ENCODE measurements at places on chromosomes 4 and X.

- DNase-seq, result no peak
These were observed 261.2 kb upstream of the ANKRD50 start for GRCh38 chr4:124973716-124974115.

DNA sequence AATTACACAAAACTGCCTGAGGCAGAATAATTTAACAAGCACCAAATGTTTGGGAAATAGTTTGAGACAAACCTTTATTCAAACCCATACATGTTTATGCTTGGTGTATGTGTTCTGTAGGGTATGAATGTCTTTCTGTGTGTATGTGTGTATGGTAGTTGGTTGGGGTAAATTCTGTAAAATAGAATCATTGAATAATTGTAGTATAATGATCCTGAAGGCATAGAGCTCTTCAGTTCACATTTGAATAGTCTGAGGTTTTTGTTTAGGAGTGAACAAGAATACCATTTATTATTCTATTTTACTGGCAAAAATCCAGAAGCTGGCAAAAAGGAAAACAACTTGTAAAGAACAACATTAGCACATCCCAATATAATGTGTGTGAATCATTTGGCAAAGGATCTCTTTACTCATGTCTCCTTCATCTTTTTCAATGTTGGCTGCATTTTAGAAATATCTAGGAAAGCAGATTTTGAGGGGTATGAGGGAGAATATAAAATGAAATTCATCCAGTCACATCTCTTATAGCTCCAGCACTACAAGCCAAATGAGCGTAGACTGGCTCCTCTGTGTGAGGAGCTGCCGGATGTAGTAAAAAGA lies 360.0 kb downstream of the CHIC1 start:
- DNase-seq, result peak; percentile 37

- no peak for DNase-seq
These were observed 108.3 kb downstream of the APBB2 start for GRCh38 chr4:41106081-41106480.

GRCh38 chr4:141658309-141658708 lies 21.9 kb downstream of the IL15 start:
- no peak for DNase-seq

GRCh38 chr4:148025981-148026380 lies 294.1 kb downstream of the ARHGAP10 start:
- peak; percentile 21 for DNase-seq

GRCh38 chr4:150574678-150575077 lies 7.3 kb upstream of the MAB21L2 start:
- no peak for DNase-seq

DNA sequence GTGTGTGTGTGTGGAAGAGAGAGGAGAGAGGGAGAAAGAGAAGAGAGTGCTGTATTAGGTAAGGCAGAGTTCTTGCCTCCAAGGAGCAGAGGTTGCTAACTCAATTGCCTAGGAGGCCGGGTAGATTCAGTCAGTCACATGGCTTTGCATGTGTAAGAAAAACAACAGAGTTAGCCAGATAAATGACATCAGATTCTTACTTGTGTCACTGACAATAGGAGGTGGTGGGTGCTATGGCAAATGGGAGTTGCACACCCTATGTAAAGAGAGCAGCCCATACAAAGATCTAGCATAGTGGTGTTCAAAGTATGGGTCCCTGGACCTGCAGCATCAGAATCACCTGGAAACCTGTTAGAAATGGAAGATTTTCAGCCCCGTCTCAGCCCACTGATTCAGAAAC lies 14.4 kb upstream of the PGRMC2 start:
- peak; percentile 42 for DNase-seq

GRCh38 chr4:8589336-8589735 lies 3.2 kb upstream of the CPZ start:
- DNase-seq, result no peak

GRCh38 chrX:150012647-150013381 lies 74.5 kb upstream of the EOLA2 start:
- DNase-seq, result peak; percentile 28

DNA sequence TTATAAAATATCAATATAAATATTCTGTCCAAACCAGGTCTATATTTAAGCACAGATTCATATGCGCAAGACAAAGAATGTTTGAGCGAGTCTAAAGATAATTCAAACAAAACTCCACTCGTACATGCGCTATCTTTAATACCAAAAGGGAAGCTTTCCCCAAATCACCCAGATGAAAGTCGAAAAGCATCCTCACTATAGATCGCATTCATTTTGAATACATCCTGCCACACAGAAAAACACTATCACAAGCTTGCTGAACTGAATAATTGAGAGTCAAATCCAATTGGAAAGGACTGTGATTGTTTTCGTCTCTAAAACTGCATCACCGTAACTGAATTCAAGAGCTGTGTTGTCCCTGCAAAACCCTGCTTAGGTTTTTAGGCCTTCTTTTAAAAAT lies 685 bp downstream of the TASL start:
- DNase-seq, result no peak

DNA sequence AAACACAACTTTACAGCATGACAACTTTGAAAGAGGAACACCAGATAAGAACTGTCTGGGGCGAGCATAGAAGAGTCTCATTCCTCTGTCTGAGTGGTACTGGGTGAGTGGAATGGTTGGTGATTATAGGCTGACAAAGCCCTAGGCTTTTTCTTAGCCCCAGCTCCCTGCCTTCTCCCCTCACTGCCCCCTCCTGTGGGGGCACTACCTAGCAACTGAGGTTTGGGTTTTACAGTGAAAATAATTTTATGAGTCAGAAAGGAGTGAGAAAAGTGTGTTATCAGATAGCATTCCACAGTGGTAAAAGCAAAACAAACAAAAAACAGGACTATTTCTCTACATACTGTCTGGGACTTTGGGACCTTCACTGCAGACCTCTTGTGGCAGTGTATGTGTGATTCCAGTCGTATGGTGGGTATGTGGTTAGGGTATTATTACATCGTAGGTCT lies 10.5 kb upstream of the TMEM165 start:
- peak; percentile 23 for DNase-seq

DNA sequence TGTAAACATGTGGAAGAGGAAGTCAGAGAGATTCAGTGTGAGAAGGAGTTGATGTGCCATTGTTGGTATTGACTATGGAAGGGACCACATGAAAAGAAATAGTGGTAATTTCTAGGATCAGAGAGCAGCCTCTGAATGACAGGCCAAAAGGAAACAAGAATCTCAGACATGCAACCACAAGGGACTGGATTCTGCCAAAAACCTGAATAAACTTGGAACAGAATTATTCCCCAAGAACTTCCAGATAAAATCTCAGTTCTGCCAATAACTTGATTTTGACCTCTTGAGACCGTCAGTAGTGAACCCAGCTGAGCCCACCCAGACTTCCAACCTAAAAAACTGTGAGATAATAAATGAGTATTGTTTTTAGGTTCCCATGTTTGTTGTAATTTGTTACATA lies 653.6 kb upstream of the NR3C2 start:
- DNase-seq, result peak; percentile 7

GRCh38 chr4:83504996-83505395 lies 20.1 kb upstream of the ABRAXAS1 start:
- DNase-seq, result no peak

DNA sequence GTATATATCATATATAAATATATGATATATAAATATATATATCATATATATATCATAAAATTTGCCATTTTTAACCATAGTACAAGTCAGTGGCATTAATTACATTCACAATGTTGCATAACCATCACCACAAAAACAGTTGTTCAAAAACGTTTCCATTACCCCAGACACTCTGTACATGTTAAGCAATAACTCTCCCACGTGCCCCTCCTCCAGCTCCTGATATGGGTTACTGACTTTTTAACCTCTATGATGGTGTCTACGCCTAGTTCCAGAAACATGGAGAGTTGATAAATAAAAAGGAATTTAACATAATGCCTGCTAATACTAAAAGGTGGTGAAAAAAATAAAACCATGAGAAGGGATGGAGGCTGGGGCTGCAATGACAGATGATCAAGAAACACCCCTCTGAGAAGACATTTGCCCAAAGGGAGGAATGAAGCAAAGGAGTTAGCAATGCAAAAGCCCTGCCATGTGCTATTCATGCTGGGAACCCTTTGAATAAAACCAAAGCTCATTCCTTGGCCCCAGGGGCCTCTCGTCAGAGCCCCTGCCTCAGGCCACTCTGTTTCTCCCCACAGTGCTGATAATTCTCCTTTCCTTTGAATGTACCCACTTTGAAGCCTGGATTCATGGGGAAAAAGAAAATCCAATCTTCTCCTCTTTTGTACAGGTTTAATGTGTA lies 144.3 kb downstream of the NWD2 start:
- peak; percentile 5 for DNase-seq

DNA sequence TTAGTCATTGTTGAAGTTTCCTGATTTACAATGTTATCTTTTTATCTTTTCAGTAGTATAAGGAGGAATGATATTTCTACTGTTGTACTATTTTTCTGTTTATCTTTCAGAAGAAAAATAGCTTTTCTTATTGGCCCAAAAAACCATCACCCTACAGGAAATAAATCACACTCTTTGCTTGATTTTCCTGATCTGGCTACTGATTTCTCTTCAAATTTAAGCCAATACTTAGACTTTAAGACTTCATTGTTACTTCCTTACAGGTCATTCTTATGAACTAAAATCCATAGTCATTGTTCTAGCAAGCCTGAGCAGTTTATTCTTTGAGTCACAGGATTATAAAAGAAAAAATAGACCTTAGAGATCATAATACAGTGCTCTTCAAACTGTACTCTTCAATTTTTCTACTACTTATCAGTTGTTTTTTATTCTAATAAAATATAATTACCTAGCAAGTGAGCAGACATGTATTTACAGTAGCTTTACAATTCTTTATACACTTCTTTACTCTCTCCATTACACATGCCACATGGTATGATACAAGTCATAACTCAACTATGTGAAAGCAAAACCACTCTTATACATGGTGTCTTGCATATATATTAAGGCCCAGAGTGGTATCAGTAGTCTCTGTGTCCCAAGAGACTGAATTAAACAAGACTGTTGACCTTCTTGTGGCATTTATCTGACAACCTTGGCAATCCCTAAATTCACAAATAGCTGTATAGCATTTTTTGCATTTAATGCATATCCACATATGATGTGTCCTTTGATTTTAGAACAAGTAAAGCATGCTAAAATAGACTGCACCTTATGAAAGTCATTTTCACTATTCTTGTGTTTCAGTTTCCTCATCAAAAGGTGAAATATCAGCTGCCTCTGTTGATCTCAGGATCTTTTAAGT lies 47.9 kb downstream of the TET2 start:
- peak; percentile 29 for DNase-seq
